ENCODE measurements at places on chromosomes 11 and 22.

- no peak for DNase-seq
Observed at GRCh38 chr22:32576553-32577253, 102.1 kb downstream of the FBXO7 start.

DNA sequence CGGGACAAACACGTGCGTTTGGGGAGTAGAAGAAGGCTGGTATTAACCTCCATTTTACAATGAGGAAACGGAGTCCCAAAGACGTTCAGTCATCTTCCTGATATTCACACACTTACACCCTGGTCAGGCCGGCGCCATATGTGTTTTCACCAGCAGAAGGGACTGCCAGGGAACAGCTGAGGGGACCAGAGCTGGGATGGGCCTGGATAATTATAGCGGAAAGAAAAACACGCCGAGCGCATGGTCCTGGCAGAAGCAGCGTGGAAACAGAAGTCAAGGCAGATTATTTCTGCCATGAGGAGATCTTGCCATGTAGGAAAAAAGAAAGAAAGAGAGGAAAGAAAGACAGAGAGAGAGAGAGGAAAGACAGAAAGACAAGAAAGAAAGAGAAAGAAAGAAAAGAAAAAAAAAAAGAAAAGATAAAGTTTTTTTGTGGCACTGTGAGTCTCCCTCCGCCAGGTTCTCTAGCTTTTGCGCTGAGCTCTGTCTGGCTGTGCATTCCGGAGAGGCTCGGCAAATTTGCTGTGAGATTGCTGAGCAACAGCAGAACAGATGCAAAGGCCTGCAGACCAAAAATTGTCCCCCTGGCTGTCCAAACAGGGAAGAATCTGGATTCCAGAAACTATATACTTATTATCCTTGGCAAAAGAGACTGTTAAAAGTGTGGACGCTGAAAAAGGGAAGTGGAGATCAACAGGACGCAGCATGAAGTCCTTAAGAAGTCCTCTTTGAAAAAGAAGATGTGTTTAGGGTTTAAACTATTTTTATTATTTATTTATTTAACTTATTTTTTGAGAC is 1.3 kb upstream of the UCP2 start:
- peak; percentile 83 for DNase-seq

- no peak for DNase-seq
Observed at GRCh38 chr22:24965822-24966626, 13.5 kb downstream of the KIAA1671 start.

- DNase-seq = no peak
Observed at GRCh38 chr22:25390297-25391240, 171.1 kb downstream of the CRYBB2 start.

DNA sequence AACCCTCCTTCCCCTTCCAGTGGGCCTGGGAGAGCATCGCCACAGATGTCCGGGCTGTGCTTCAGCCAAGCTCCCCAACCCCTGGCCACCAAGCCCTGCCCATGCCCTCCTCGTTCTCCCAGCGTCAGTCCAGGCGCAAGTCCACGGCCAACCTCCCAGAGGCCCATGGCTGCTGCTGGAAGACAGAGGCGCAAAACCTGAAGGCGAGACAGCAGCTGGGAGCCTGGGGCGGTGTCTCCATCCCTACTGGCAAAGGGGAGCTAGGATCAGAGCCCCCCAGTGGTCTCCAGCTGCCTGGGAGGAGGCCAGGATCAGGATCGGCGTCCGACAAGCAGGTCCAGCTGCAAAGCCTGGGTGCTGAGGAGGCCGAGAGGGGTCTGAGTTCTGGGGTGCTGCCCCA is 1.9 kb downstream of the TSGA10IP start:
- DNase-seq = no peak

DNA sequence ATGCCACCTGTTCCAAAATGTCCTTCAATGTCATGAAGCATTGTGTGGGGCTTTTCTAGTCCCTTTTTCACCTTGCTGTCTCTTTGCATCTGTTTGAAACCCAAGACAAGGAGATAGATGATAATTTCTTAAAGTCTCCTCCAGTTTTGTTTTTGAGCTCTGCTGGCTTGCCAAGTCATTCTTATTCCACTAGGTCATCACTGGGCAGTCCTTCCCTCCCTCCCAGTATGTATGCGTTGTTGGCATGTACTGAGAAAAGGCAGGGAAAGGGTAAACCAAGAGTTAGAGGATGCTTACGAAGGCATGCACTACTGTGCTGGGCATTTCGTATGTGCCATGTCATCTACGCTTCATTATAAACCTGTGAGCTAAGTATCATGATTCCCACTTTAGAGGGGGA is 78.6 kb downstream of the PARVA start:
- no peak for DNase-seq

- no peak for DNase-seq
Observed at GRCh38 chr22:18121954-18122554, 11.4 kb downstream of the TUBA8 start.

GRCh38 chr11:116446048-116446941 is 326.5 kb downstream of the BUD13 start:
- DNase-seq = no peak

DNA sequence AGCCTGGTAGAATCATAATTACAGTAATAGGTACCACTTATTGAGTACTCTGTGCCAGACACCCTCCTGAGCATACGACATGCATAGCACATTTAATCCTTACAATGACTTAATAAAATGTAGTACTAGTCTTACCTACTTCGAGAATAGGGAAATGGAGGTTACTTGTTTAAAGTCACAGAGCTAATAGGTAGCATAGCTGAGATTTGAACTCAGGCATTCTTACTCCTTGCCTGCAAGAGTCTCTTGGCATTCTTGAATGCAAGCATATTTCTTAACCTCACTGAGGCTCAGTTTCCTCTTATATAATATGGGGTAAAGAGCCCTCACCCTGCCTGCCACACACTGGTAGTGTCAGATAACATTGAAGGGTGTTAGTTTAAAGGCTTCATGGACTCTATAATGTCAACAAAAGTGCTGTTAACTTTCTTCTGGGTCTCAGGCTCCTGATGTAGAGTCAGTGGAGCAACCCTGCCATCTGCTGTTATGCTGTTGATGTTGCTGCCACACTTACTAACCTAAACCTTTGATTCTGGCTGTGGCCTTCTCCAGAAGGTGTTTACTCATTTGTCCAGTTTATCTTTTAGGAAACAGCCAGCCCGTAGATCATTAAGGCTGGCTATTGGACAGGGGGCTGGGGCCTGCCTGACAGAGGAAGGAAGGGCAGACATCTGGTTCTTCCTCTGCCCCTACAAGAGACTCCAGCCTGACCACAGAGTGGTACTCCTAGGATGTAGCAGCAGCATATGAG is 18.9 kb downstream of the LIMK2 start:
- peak; percentile 65 for DNase-seq

DNA sequence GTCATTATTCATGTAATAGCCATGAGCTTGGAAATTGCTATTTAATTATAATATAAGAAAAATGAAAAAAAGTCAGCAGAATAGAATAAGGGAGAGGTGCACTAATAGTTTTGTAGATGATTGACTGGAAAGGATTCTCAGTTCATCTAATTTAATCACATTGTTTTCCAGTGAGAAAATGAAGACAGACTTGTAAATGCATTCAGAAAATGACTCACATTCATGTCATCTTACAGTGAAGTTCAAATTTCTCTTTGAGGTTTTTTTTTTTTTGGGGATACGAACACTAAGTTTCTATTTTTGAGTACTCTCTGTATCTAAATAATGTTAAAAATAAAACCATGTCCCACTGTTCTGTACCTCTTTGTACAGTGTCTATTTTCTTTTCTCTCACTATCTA is 18.5 kb upstream of the OR4A16 start:
- no peak for DNase-seq

- no peak for DNase-seq
Observed at GRCh38 chr11:2098691-2099515, 40.3 kb downstream of the IGF2 start.

All from NCI-H446 (cell line).